LHCN-M2 (cell line): ENCODE measurements at places on chromosomes 5 and 9. TPM values are rescaled to one million over a fixed set of nuclear protein-coding genes. Genes with fewer than 3 reads are reported as not detected.

TRIM41 gene
- total RNA-seq, result 14.4 and 18.8 TPM in 2 replicates

CDO1 gene
- 2.7 and 3.1 TPM in 2 replicates for total RNA-seq

SPINK6 gene
- total RNA-seq, result not detected in 2 replicates

SPEF2 gene
- 1.6 and 1.9 TPM in 2 replicates for total RNA-seq

PCDHAC2 gene
- 0.06 and 0.23 TPM in 2 replicates for total RNA-seq

NFIB gene
- 9.0 and 13.0 TPM in 2 replicates for total RNA-seq

ST8SIA4 gene
- 11.2 and 13.9 TPM in 2 replicates for total RNA-seq

INSL6 gene
- not detected in 2 replicates for total RNA-seq

CTNNA1 gene
- 225 and 232 TPM in 2 replicates for total RNA-seq

THBS4 gene
- 0.11 and 0.38 TPM in 2 replicates for total RNA-seq

GPX3 gene
- total RNA-seq, result 1.0 and 7.3 TPM in 2 replicates

SHOC1 gene
- 0.26 TPM in 1 of 2 replicates, not detected in the other for total RNA-seq

PPP3R2 gene
- not detected in 2 replicates for total RNA-seq

CEL gene
- total RNA-seq, result 0.51 and 0.57 TPM in 2 replicates

PFN3 gene
- total RNA-seq, result not detected in 2 replicates

PDZD2 gene
- total RNA-seq, result not detected in 2 replicates

SPATA6L gene
- total RNA-seq, result 0.19 TPM in 1 of 2 replicates, not detected in the other

KIAA1958 gene
- 0.71 and 1.4 TPM in 2 replicates for total RNA-seq

AK8 gene
- 0.13 TPM in 1 of 2 replicates, not detected in the other for total RNA-seq

CCIN gene
- total RNA-seq, result 1.2 and 1.8 TPM in 2 replicates

ZNF608 gene
- total RNA-seq, result 9.0 and 19.4 TPM in 2 replicates

CCDC187 gene
- total RNA-seq, result not detected in 2 replicates

XRCC4 gene
- 14.3 and 17.2 TPM in 2 replicates for total RNA-seq

NR5A1 gene
- not detected in 2 replicates for total RNA-seq

STPG3 gene
- not detected in 2 replicates for total RNA-seq

PCDHB8 gene
- total RNA-seq, result 9.6 and 12.3 TPM in 2 replicates

OR13J1 gene
- not detected in 2 replicates for total RNA-seq

PCDHAC1 gene
- not detected in 2 replicates for total RNA-seq

TRIM36 gene
- total RNA-seq, result 3.9 and 5.4 TPM in 2 replicates

PLPP7 gene
- total RNA-seq, result 19.9 and 22.4 TPM in 2 replicates
